H1 (cell line): ENCODE measurements at places on chromosomes 1 and 21.

GRCh38 chr1:109466452-109467300, at the start of gene SYPL2:
SYPL2 (plus strand) TSS chr1:109466546; CDS start chr1:109466844, 298 bp downstream.
- no peak within 1 kb of the TSS for H3K27ac ChIP-seq
- peak within 1 kb of the TSS; percentile 80 for H3K4me3 ChIP-seq
- no peaks in the 10 kb centered on the region for H3K36me3 ChIP-seq
- no peak for DNase-seq
- peaks cover 4% of the 10 kb centered on the region for H3K27me3 ChIP-seq

- H3K27ac ChIP-seq: no peak overlapping the region
- H3K4me1 ChIP-seq: peaks cover 10% of the 10 kb centered on the region
- H3K36me3 ChIP-seq: no peaks in the 10 kb centered on the region
- no peaks in the 10 kb centered on the region; the same call in 1 of the 2 replicates for H3K27me3 ChIP-seq
These were observed 256.0 kb upstream of the TMEM51 start for GRCh38 chr1:14897547-14897946.

GRCh38 chr21:43303275-43304178, 123.4 kb downstream of the SIK1 start:
- H3K27ac ChIP-seq: no peak overlapping the region
- H3K4me3 ChIP-seq: no peak overlapping the region
- H3K27me3 ChIP-seq: no peaks in the 10 kb centered on the region
- no peaks in the 10 kb centered on the region for H3K36me3 ChIP-seq
- H3K4me1 ChIP-seq: no peaks in the 10 kb centered on the region
- no peak for DNase-seq

DNA sequence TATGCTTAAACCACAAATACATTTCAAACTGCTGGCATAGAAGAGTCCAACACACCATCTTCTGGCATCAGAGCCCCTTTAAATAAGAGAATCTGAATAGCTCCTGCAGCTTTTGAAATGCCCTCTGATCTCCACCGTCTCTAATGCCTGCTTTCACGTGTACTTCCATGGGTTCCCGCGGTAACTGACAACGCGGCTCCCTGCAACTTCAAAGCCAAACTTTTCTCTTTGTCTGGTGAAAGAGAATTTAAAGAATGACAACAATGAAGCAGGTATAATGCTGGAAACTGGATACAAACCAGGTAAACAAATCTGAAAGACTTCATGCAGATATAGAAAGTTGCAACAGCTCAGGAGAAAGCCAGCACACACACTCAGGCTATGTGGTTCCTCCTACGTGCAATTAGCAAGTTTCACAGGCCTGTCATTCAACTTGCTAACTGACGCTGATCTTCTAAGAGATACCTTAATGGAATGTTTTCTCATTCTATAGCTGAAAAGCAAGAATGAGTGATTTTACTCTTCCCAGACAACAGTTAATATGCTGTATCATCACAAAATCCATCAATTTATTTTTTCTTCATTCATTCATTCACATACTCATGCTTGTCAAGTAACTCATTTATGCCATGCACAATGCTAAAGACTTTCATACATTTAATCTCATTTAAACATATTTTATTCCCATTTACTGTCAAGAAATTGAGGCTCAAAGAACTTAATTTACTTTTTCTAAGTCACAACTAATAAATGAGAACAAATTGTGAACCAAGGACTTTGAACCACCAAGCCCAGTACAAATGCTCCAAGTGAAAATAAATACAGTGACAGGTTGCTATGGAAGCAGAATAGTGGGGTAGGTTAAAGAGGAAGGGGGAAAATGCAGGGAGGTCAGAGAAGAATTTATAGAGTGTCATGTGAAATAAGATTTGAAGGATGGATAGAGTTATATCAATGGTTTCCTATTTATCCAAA, 202.7 kb upstream of the SNX7 start:
- DNase-seq: peak; percentile 19
- H3K4me1 ChIP-seq: no peaks in the 10 kb centered on the region
- H3K36me3 ChIP-seq: no peaks in the 10 kb centered on the region
- H3K4me3 ChIP-seq: no peak overlapping the region

- no peaks in the 10 kb centered on the region for H3K36me3 ChIP-seq
- DNase-seq: no peak
- no peak overlapping the region for H3K27ac ChIP-seq
- no peaks in the 10 kb centered on the region for H3K27me3 ChIP-seq
- no peaks in the 10 kb centered on the region for H3K4me1 ChIP-seq
These were observed 147.8 kb upstream of the ATP1B1 start for GRCh38 chr1:168958562-168959289.
